ENCODE measurements at places on chromosomes 16 and 17.

- peak; percentile 69 for DNase-seq
Observed at GRCh38 chr17:28916302-28916934, 13.5 kb upstream of the DHRS13 start.

DNA sequence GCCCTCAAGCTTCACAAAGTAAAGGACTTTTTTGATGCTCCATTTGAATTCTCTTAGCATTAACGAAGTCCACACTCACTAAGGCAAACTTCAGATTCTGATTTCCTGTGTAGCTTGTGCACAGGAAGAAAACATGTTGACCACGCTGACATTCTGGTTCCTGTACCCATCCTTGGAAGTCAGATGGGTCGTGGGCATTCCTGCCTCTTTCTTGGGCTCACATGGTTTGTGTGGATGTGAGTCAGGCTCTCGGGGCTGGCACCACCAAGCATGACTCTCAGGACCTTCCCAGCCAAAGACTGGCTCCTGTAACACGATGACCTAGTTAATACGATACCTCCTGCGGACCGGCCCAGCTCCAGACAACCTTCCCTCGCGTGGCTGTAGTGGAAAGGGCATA, 32.8 kb downstream of the ARSG start:
- no peak for DNase-seq

DNA sequence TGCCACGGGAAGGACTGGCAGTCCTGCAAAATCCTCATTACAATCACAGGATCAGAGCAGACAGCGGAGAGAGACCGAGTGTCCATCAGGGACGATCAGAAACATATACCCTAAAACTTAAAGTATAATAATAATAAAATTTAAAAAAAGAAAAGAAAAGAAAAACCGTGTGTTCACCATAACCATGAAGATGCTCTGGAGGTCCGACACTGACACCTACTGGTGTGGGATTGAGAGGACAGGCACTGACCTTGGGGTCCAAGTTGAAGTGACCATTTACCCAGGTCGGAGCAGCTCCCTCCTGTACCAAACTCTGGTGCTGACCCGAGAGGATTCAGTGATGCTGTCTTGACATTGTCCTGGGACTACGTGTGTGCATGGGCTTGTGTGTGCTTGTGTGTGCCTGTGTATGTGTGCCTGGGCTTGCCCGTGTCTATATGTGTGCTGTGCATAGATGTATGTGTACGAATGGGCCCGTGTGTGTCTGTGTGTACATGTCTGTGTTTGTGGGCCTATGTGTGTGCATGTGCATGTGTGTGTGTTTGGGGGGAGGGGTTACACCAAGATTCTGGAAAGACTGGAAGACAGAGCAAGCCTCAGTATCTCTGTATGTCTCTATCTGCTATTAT, 10.0 kb upstream of the CD300LD start:
- DNase-seq = no peak

DNA sequence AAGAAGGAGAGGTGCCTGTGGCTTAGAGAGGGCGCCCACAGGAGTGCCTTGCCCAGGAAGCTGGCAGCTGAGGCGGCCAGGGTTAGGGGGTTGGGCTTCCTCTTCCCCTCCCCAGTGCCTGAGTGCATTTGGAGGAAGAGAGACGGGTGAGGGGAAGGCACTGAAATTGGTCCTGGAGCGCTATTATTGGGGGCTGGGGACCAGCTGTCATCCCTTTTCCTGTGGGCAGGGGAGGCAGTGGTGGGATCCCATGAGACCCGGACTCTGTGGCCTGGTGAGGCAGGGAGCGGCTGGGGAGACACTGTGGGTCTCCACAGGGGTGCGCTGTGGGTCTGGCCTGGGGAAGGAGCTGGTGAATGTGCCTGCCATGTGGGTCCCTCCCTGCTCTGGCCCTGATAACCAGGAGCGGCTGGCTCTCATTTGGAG, 259.7 kb downstream of the SEC14L1 start:
- no peak for DNase-seq

DNA sequence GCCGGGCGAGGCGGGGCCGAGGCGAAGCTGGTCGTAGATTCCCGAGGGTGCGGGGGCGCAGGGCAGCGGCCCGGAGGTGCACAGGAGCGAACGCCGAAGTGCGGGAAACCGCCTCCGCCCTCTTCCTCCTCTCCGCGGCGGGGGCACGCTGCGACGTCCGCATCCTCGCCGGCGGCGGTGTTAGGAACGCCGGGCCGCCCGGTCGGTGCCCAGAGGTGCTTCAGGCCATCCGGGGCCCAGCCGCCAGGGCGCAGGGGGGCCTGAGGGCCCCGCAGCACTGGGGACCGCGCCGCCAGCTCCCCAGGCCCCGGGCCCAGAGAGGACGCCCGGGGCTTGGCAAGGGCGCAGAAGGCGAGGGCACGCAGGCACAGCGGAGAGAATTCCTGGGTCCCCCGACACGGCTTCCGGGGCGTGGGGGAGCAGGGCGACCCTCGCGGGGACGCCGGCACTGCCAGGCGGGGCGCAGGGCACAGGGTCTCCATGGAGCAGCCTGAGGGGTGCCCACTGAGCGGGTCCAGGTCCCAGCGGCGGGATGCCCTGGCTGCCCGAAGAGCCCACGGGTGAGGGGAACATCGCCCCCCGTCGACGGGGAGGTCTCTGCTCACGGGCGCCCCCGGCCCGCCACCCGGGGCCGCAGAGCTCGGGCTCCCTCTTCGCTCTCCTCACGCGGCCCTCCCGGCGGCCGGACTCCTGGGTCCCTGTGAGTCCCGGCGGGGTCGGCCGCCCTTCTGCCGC, 576 bp downstream of the EPOP start:
- peak; percentile 75 for DNase-seq

GRCh38 chr17:47257651-47258339, 4.2 kb downstream of the ITGB3 start:
- no peak for DNase-seq

DNA sequence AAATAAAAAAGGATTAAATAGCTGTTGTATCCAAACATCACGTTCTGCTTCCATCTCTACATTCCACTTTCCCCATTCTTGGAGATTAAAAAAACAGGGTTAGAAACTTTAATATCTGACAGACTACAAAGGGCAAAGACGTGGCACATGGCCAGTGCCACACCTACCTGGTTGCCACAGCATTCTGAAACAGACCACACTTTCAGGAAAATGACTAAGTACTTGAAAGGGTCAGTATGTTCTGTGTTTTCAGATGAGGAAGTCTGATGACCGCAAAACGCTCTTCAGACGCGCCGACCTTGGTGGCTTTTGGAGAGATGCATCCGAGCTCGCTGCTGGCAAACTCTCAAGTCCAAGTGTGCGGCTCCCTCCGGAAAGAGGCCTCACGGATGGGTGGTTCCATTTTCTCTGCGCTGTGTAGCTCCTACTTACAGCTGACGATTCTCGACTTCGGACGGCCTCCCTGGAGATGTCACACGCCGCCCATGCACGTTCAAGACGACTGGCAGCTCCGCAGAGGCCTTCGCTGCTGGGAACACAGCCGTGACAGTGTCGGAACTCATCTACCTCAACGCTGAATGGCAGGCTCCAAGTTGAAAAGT, 15.5 kb downstream of the MAP1LC3B start:
- peak; percentile 87 for DNase-seq

DNA sequence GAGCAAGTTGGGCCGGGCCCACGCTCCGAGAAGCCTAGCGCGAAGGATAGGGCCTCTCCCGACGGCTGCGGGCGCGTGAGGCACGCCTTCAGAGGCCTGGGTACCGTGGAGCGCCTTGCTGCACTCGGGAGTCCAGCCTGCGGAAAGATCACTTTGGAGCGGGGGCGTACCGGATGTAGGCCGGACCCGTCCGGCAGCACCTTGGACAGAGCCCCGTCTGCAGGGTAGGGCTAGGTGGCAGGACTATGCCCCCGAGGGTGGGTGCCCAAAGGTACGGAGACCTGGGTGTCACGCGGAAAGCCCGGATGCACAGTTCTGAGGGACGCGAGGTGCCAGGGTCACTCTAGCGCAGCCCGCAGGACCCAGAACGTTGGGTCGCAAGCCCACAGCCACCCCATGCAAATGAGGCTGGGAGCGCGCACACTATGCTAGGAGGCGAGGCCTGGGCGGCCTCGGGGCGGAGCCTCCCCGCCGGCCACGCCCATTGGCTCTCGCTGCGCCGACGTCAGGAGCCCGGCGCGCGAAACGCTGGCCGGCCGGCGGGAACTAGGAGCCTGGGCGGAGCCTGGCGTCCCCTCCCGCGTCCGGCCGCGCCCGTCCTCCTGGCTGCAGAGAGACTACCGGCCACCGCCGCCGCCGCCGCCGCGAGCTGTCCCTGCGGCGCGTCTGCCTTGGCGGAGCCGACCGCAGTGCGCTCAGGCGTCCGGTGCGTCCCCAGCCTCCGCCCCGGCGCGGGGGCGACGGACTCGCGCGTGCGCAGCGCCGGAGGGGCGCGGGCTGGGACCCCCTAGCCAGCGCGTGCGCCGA, at the start of gene PAQR4:
Gene PAQR4, plus strand, starts transcription at position 611 of the 807 bp plus-strand sequence. CDS start 327 bp downstream, outside the sequence.
- DNase-seq = peak; percentile 93

- no peak for DNase-seq
Observed at GRCh38 chr16:85266857-85267256, 154.6 kb upstream of the CIBAR2 start.

DNA sequence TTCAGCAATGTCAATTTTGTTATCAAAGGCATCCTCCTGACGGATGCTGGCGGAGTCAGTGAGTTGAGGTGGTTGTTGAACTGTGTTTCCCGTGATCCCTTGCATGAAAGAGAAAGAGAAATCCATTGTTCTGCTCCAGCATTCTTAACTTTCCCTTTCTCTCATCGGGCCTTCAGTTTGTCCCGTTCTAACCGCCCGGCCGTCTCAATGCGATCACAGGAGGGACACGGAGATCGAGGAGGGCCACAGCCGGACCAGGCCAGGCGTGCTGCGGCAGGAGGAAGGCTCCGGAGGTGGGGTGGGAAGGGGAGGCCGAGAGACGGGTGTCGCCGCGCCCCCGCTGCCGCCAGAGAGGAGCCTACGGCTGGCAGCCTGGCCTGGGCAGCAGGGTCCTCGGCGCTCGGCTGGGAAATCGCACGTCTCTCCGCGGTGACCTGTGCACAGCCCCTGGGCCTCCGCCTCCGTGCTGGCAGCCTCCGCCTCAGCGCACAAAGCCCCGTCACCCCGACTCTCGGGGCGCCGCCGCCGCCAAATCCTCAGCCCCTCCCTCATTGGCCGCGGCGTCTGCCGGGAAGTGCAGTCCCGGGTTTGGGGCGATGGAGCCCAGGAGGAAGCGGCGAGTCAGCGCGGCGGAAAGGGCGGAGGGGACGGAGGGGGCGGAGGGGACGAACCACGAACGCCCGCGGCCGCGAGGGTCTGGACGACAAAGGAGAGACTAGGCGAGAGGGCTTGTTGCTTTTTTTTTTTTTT, 38.1 kb downstream of the SOST start:
- peak; percentile 92 for DNase-seq

DNA sequence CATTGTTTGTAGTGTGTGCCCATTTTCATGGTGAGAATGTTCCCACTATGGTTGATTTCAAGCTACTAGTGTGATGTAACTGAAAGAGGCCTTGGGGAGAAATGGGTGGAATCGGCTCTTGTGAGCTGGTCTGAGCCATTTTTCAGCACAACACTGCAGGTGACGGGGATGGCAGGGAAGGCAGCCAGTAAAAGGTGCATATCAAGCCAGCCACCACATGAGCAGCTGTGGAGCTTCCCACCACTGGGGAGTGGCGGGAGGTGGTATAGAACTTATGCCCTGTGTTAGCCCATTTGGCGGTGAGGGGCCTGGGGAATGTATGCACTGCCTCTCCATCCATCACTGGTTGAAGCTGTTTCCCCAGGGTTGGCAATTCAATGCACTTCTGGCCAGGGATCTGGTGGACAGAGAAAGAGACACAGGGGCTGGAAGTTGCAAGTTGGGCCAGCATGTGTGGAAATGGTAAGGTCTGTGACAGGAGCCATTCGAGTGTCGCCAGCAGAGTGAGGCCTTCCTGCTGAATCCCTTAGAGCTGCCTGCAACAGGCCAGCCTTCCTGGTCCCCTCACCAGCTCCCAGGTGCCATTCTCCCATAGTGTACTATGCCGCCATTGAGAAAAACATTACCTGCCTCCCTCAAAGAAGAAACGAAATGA, 31.7 kb upstream of the BRD7 start:
- DNase-seq = no peak

- DNase-seq = peak; percentile 99
Observed at GRCh38 chr16:67247192-67248072, at the start of gene FHOD1. TSS of gene FHOD1 (minus strand) at chr16:67247481. CDS start at chr16:67247410, 71 bp downstream.

GRCh38 chr17:82282239-82283207, 9.0 kb upstream of the CSNK1D start:
- DNase-seq = peak; percentile 57

DNA sequence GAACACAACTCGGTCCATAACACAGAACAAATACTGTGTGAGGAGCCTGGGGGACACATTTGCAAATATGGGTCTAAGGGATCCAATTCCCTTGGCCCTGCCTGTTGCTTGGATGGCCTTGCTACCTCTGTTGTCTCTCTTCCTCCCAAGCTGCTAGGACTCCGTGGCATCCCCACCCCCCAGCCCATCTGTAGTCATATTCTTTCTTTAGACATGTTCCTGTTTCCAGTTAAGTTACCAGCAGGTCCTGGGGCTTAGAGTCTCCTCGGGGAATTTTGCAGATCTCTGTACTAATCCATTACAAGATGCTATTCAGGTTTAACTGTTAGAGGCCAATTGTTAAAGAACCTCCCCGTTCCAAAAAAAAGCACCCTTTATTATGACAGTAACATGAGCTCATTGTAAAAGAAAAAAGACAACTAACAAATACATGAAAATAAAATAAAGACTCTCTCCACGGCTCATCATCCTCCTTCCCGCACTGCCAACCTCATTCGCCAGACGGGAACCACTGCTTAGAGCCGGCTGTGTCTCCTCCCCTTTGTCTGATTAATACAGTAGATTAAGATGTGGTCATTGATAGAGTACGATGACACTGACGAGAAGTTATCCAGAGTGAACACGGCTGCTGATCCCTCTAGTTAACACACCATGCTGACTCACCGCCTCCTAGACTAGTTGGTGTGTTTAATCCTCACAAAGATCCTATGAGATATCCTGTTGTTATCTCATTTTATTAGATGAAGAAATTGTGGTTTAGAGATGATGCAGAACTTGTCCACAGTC, 22.2 kb downstream of the HS3ST4 start:
- DNase-seq = no peak

- no peak for DNase-seq
Observed at GRCh38 chr16:54120846-54121480, 165.6 kb downstream of the IRX3 start.

DNA sequence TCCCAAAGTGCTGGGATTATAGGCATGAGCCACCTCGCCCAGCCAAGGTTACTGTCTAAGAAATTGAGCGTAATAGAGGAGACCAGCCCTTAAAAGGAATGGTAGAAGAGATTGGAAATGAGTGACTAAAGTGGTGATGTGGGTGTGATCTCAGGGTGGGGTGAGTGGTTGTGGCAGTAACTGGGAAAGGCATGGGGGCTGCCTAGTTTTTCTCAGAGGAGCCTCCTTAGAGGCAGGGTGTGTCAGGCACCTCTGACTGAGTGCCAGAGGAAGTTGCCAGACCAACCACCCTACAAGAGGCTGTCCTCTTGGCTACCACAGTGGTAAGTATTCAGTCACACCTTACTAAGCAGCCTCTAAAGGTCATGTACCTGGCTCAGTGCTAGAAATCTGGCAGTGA, 8.9 kb downstream of the DUS2 start:
- DNase-seq = no peak

DNA sequence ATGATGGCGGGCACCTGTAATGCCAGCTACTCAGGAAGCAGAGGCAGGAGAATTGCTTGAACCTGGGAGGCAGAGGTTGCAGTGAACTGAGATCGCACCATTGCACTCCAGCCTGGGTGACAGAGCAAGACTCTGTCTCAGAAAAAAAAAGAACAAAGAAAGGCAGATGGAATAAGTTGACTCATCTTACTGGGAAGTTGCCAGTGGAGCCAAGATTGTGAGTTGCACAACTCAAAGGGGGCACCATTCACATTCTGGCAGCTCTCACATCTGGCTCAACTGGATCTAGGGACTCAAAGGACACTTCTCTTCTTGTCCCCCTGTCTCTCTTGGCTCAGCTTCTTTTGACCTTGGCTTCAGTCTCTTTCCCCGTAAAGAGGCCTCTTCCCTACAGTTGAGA, 53.7 kb upstream of the ETV4 start:
- DNase-seq = no peak

All from upper lobe of right lung (tissue), 1 donor.